Left ventricle myocardium inferior (tissue), 1 donor: ENCODE measurements at places on chromosomes 5 and 9. TPM values are rescaled to one million over a fixed set of nuclear protein-coding genes. Genes with fewer than 3 reads are reported as not detected.

The SPINK4 gene
- not detected for total RNA-seq

The FOXD4 gene
- 0.11 TPM for total RNA-seq

DNA sequence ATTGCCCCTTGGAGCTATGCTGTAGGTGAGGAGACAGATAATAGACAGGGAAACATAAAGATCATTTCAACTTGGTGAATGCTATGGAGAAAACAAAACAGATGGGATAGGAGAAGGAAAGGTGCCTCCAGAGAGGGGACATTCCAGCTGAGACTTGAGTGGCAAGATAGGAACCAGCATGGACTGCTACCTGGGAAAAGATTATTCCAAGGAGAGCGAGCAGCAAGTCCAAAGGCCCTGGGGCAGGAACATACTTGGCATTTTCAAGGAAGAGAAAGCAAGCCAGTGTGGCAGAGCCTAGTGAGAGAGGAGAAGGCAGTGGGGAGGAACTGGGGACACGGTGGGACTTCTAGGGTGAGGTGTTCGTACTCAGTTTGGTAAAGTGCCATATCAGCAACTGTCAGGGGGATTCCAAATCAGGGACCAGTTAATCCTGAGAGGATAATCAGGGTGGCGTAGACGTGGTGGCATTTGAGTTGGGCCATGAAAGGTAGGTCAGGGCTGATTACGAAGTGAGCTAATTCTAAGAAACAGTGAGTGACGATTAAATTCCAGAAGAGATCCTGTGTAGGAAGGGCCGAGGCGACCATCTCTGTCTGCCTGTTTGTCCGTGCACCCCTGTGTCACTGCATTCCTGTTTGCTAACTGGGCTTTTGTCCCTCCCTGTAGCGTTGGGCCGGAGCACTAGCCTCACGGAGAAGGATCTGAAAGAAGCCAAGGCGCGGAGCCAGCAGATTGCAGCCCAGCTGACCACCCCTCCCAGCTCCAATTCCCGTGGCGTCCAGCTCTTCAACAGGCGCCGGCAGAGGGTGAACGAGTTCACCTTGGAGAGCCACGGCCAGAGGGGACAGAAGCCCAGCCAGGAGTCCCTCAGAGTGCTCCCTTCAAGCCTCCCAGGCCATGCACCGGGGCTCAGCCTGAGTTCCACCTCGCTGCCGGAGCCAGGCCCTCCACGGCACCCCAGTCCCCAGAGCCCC is 7.1 kb downstream of the SYNPO start:
- H3K27me3 ChIP-seq = no peaks in the 10 kb centered on the region
- peaks cover 100% of the 10 kb centered on the region for H3K4me1 ChIP-seq
- H3K4me3 ChIP-seq = peak overlapping the region; percentile 35
- H3K27ac ChIP-seq = peak overlapping the region; percentile 97

DNA sequence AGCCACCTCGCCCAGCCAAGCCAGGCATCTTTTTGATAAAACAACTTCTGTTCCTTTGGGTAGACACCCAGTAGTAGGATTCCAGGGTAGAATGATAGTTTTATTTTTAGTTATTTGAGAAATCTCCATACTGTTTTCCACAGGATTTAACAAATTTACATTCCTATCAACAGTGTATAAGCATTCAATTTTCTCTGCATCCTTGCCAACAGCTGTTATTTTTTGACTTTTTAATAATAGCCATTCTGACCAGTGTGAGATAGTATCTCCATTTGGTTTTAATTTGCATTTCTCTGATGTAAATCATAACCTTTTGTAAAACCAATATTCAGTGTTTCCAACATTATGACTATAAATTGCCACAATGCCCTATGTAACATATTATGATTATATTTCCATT is 28.2 kb upstream of the CCNB1 start:
- no peaks in the 10 kb centered on the region for H3K4me1 ChIP-seq
- H3K27ac ChIP-seq = no peak overlapping the region
- peaks cover 5% of the 10 kb centered on the region for H3K36me3 ChIP-seq
- DNase-seq = no peak
- no peaks in the 10 kb centered on the region for H3K27me3 ChIP-seq

DNA sequence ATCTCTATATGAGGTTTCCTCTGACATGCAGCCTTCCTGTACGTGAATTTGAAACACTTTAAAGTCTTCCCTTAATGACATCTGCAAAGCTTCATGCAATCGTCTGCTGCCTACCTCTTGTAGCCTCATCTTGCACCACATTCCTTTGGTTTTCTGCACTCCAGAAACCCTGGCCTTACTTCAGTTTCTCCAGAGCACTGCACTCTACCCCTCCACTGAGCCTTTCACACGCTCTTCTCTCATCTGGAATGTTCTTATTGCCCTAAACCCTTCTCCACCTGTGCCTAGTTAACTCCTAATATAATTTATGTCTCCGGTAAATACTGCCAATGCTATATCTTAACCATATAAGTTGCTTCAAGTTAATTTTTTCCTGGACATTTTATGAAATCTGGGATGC is 168.8 kb upstream of the SLC27A6 start:
- no peaks in the 10 kb centered on the region for H3K4me1 ChIP-seq
- H3K4me3 ChIP-seq = no peak overlapping the region
- no peaks in the 10 kb centered on the region for H3K36me3 ChIP-seq
- H3K27me3 ChIP-seq = no peaks in the 10 kb centered on the region

GRCh38 chr9:128068386-128069205 is 564 bp downstream of the SLC25A25 start:
- H3K4me3 ChIP-seq = peak overlapping the region; percentile 92
- peak; percentile 38 for DNase-seq
- peak overlapping the region; percentile 99 for H3K27ac ChIP-seq
- H3K36me3 ChIP-seq = peaks cover 2% of the 10 kb centered on the region

GRCh38 chr9:111969061-111969460 is 72.4 kb downstream of the UGCG start:
- H3K27ac ChIP-seq = no peak overlapping the region
- H3K36me3 ChIP-seq = no peaks in the 10 kb centered on the region
- no peaks in the 10 kb centered on the region for H3K27me3 ChIP-seq
- DNase-seq = no peak
- no peak overlapping the region for H3K4me3 ChIP-seq
- H3K4me1 ChIP-seq = no peaks in the 10 kb centered on the region

GRCh38 chr9:8207596-8207995 is 408.0 kb upstream of the DMAC1 start:
- H3K36me3 ChIP-seq = no peaks in the 10 kb centered on the region
- DNase-seq = no peak
- H3K4me1 ChIP-seq = no peaks in the 10 kb centered on the region

GRCh38 chr5:88660264-88660946 is 222.6 kb downstream of the MEF2C start:
- peak overlapping the region; percentile 60 for H3K4me3 ChIP-seq
- H3K4me1 ChIP-seq = peaks cover 10% of the 10 kb centered on the region
- DNase-seq = no peak
- H3K27ac ChIP-seq = no peak overlapping the region

- H3K27ac ChIP-seq = no peak overlapping the region
- no peaks in the 10 kb centered on the region for H3K4me1 ChIP-seq
- no peak for DNase-seq
- no peak overlapping the region for H3K4me3 ChIP-seq
- H3K27me3 ChIP-seq = peaks cover 68% of the 10 kb centered on the region
Observed at GRCh38 chr5:157196045-157196444, 15.4 kb downstream of the ITK start.

- H3K4me3 ChIP-seq = no peak overlapping the region
- peaks cover 46% of the 10 kb centered on the region for H3K27me3 ChIP-seq
- peak overlapping the region; percentile 46 for H3K27ac ChIP-seq
- H3K36me3 ChIP-seq = no peaks in the 10 kb centered on the region
- peaks cover 16% of the 10 kb centered on the region for H3K4me1 ChIP-seq
- no peak for DNase-seq
Observed at GRCh38 chr5:154523709-154524108, 45.7 kb upstream of the HAND1 start.

GRCh38 chr9:108086624-108087023 is 597.1 kb upstream of the KLF4 start:
- H3K36me3 ChIP-seq = no peaks in the 10 kb centered on the region
- H3K4me3 ChIP-seq = no peak overlapping the region
- H3K27me3 ChIP-seq = no peaks in the 10 kb centered on the region
- H3K27ac ChIP-seq = no peak overlapping the region
- H3K4me1 ChIP-seq = no peaks in the 10 kb centered on the region
- DNase-seq = no peak
